Hematopoietic multipotent progenitor cell treated with erythropoietin and hydrocortisone succinate and interleukin-3 and kit ligand, for 4 days (in vitro differentiated cells): ENCODE measurements at places on chromosomes 16 and 17.
A peak's percentile ranks its signal among the peaks of the same experiment; 100 is the strongest.

GRCh38 chr17:13725288-13725990 lies 123.7 kb upstream of the HS3ST3A1 start:
- DNase-seq = no peak

DNA sequence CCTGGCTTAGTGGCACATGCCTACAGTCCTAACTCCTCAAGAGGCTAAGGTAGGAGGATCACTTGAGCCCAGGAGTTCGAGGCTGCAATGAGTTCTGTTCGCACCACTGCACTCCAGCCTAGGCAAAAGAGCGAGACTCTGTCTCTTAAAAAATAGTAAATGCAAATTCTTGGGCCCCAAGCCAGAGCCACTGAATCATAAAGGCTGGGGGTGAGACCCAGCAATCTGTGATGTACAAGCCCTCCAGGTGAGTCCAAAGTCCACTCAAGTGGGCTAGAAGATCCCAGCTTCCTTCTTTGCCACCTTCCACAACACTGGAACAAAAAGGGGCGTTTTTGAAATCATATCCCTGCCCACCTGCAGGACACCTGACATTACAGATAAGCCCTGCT lies 16.9 kb downstream of the TRIM25 start:
- no peak for DNase-seq

- DNase-seq = no peak
Observed at GRCh38 chr16:49355933-49356665, 17.5 kb upstream of the C16orf78 start.

DNA sequence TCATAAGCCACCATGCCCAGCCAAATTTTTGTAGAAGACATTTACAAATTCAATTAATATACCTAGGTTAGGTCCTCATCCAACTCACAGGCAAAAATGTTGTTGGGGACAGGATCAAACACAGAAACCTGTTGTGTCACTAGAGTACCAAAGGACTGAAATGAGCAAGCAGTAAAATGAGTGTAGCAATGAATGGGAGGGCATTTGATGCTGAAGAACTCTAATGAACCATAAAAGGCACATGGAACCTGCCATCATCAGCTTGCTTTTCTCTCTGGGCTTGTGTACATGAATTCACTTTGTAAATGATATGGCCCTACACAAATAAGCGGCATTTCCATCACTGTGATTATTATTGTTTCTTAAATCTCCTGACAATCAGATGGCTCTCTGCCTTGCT lies 17.8 kb downstream of the USP31 start:
- no peak for DNase-seq

DNA sequence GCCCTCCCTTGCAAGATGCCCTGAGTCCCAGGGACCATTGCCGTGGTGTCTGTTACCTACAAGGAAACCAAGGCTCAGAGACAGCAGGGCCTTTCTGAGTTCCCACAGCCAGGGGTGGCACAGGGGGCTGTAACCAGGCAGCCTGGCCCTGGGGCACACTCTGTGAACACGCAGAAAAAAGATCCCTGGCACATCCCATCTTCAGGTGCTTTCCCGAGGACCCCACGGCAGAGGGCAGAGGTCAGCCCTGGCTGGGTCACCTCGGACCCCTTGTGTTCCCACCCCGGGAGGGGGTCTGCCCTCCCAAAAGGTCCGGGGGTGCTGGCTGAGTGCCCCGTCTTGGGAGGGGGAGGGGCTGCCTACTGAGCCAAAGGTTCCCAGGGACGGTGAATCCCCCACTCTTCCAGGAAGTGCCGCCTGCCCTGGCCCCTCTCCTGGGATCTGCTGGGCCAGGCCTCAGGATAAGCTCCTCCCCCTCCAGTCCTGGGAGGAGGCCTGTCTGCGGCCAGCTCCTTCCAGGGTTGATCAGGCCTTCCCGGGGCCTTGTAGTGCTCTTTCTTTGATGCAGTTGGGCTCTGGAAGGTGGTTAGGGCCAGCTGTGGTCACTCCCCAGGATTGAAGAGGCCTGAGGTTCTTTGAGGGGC lies 8.1 kb downstream of the GLIS2 start:
- no peak for DNase-seq

- DNase-seq = no peak
Observed at GRCh38 chr16:82331974-82332750, 162.1 kb upstream of the MPHOSPH6 start.

DNA sequence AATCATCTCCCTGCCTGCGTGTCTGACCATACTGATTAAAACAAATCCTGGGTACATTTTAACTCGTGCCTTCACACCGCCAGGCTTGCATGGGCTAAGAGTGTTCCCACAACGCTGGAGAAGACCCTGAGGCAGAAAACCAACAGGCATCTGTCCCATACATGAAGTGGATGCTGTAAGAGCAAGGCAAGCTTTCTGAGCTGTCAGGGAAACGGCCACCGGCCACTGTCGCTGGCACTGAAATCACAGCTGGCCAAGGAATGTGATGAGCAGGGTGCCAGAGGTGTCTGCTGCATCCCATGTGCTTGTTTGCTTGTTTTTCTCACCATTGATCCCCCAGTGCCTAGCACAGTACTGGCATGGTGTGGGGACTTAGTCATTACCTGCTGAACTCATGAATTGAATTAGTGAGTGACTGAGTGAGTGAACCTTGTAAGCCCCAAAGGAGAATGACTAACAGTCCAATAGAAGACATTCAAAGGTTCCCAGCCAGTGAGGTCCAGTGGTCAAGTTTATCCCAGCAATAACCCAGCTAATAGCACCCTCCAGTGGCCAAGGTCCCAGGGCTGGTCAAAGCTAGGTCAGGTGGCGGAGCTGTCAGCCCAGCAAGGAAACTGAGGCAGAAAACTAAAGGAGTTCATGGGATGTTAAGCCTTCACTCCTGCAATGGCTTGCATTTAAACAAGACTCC lies 92.7 kb upstream of the CDH5 start:
- no peak for DNase-seq

GRCh38 chr16:27315333-27316037 lies 1.7 kb downstream of the IL4R start:
- DNase-seq = peak; percentile 64

DNA sequence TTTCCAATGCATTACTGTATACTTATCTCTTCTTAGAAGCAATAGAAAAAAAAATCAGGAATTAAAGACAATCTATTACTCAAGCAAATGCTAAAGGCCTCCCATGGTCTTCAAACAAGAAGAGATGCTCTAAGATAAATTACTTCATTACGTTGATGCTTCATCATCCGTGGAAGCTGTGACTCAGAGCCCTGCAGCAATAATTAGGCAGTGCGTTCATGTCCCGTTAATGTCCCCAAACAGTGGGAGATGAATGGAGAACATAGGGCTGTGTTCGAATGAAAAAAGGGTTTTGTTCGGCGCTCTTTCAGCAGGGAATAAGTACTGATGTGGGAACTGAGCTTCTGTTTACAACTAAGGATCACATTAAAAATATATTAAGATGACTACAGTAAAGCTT lies 15.9 kb upstream of the PDXDC1 start:
- DNase-seq = no peak

DNA sequence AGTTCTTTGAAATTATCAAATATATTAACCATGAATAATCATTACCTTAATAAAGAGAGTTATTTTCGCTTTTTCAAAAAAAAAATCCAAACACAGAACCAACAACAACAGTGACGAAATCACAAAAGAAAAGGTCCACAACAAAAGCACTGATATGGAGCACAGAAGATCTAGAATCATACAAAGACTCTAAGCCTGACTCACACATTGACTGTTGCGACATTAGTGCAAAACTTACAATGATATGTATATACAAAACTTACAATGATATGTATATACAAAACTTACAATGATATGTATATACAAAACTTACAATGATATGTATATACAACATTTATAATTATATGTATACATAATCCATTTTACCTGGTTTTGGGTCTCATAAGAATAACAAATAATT lies 117.7 kb downstream of the USP22 start:
- no peak for DNase-seq

GRCh38 chr16:86498671-86499439 lies 11.5 kb upstream of the FOXF1 start:
- DNase-seq = no peak

GRCh38 chr16:48498769-48499631 lies 111.0 kb downstream of the N4BP1 start:
- DNase-seq = peak; percentile 27

DNA sequence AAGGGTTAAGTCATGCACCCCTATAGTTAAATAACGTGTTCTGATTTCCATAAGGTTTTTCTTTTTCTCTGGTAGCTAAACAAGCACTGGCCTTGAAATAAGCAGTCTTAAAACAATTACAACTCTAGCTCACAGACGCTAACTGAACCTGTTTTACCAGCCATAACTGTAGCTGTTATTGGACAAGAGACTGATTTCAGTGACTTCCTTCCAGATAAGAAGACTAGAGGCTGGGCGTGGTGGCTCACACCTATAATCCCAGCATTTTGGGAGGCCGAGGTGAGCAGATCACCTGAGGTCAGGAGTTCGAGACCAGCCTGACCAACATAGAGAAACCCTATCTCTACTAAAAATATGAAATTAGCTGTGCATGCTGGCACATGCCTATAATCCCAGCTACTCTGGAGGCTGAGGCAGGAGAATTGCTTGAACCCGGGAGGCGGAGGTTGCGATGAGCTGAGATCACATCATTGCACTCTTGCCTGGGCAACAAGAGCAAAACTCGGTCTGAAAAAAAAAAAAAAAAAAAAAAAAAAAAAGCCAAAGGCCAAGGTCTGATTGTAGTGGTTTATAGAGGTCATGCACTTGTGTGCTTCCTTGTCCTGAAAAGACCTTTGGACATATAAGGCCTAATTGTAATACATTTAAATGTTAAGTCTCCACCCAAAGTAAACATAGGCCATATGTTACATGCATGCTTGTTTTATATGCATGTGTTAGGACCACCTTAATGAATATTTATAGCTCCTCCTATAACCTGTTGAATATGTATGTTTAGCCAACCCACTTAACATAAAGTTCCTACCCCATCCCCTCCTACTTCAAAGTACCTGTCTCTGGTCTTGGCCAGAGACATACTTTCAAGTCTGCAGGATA lies 319.5 kb upstream of the CA10 start:
- DNase-seq = no peak

DNA sequence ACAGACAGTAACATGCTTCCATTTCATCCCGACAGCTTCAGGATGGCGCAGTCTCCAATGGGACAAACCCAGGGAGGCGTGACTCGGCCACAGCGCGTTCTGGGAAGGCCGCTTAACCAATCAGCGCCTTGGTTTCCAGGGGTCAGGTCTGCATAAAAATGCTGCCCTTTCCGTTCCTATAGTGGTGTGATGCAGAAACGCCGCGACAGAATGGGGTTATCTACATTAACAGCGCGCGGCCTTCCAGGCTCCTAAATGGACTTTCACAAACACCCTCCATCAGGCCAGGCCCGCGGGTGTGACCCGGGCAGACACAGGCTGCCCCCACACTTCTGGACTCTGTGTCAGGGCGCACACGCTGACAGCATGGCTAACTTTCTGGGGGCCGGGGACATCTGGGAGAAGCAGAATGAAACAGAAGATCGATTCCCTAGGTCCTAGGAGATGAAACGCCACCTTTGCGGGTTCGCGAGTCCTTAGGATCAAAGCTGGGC lies 792 bp downstream of the TMEM231 start:
- peak; percentile 91 for DNase-seq

DNA sequence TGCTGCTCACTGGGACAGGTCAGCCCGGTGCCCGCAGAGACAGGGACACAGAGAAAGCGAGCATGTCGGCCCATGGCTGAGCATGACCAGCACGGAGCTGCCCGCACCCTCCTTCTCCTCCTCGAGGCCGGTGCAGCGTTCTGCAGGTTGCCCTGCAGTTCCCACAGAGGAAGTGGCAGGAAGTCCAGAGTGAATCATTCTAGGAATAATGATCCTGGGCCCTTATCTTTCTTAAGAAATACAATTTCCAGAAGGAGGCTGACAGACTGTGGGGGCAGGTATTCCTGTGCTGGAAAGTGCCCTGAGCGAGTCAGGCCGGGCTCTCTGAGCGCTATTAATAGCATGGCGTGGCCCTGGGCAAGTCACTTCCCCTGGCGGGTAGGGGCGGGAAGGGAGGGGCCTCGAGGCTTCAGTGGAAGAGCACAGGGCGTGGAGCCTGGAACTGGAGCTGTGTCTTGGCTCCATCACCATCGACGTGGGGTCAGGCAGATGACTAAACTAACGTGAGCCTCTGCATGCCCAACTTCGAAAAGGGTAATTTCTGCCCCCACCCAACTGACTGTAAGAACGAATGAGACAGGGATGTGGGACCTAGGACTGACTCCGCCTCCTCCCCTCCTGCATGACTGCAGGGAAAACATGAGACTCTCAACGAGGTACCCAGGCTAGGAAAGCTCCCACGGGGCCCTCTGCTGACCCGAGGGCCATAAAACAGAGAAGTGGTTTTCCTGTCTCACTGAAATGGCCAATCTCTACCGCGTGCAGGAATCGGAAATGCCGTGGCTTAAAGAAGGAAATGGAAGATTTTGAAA lies 9.8 kb downstream of the TMEM204 start:
- peak; percentile 84 for DNase-seq

DNA sequence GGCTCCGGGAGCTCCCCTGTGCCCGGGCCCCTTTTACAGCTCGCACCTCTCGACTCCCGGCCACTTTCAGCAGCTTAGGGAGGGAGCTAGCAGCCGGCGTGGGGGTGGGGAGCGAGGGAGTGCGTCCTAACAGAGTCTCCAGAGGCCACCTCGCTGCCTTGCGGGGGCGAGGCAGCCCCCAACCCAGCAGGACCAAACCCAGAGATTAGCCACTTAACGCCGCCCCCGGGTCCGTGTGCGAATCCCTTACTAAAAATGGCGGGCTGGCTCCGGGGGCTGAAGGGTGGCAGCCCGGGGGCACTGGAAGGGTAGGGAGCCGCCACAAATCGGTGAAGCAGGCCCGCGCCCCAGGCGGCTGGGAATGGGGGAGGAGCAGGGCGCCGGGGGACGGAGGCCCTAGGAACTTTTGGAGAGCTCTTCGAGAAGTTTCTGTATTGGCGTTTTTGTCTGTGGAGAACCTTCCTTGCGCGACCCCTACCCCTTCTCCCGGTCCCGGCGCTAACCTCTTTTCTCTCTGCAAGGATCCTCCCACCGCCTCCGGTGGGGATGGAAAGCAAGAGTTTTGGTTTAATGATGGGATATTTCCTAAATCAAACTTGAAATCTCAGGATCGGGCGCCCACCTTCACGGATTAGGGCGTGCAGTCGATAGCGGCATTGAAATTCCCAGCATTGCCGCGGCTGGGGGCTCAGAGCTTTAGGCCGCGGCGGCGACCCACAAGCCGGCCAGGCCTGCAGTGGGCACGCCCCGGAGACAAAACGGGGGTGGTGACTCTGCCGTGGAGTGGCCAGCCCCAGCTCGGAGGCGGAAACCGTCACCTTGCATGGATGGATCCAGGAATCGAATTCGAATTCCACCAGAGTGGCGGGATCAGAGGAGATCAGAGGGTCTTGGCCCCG lies 793 bp upstream of the IRX3 start:
- DNase-seq = no peak

DNA sequence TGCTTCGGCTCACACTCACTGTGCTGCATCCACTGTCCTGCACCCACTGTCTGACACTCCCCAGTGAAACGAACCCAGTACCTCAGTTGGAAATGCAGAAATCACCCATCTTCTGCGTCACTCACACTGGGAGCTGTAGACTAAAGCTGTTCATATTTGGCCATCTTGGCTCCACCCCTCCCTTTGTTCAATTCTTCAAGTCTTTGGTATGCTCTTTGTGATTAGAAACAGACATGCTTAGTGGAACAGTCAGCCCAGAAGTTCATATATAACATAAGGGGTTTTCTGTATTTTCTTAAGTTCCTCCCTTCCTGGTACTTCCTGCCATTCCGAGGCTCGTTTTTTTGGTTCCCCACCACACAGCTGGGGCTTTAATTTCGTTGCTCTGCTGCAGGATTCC lies 398.5 kb upstream of the DYNLRB2 start:
- no peak for DNase-seq
